Activated CD4-positive, alpha-beta memory T cell treated with anti-CD3 and anti-CD28 coated beads for 36 hours (primary cell): ENCODE measurements at places on chromosomes 2 and 18. TPM values are rescaled to one million over a fixed set of nuclear protein-coding genes. Genes with fewer than 3 reads are reported as not detected.
A peak's percentile ranks its signal among the peaks of the same experiment; 100 is the strongest.

- DNase-seq: no peak
Measured at GRCh38 chr2:34570266-34570872, 971.3 kb upstream of the FAM98A start.

DNA sequence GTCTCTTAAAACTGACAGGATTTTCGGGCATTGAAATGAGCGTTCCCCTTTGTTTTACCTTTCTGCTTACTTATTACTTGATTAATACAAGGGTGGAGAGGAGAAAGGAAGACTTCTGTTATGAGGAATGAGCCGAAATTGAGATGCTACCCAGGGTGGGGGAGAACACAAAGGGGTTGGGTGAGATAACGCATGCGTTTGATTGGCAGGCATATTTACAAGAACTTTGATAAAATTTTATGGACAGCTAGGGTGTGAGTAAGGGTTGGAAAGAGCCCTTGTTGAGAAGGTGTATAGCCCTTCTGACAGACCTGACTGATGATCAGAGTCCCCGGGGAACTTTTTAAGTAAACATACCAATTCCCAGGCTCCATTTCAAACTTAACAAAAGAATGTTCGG is 1.8 kb downstream of the RNF138 start:
- DNase-seq: peak; percentile 20

DNA sequence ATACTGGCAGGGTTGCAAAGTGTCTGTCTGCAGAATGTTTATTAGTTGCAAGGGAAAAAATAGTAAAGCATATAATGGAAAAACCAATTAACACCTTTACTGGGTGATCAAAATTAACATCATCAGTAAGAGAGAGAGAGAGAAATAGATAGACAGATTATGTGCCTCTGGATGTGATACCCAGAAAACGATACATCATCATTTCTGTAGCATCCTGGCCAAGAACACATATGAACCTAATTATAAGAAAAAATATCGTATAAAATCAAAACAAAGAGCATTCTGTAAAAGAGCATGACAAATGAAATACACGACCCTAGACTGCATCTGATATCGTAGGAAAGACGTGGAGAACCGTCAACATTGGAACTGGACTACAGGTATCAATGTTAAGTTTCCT is 64.6 kb downstream of the SMC6 start:
- DNase-seq: no peak

TBR1 gene
- not detected for total RNA-seq

- no peak for DNase-seq
Measured at GRCh38 chr2:57725337-57725947, 321.2 kb upstream of the VRK2 start.

MPHOSPH10 gene
- 38.5 TPM for total RNA-seq

DRC1 gene
- not detected for total RNA-seq

DNA sequence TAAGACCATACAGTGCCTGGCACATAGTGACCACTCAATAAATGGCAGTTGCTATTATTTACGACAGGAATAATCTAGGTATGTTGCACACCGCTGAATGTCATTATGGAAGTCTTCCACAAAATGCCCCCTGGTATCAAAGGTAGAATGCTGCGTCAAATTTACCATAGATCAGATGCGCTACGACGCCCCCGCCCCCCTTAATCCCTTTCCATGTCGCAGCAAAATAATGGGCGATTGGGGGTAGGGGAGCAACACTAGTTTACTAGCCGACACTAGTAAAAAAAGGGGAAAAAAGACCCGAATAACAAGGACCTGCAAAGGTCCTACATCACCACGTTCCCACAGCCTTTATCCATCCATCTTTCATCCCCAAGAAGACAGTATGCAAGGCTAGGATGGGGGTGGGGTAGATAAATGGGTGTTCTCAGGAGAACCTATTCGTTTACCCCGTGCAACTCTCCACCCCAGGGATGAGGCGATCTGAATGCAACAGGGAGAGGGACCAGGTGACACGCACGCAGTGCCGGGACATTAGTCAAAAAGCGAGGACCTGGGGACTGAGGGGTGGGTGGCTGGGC is 455 bp downstream of the PREPL start:
- DNase-seq: peak; percentile 41

GRCh38 chr2:181362561-181362960 is 94.6 kb upstream of the ITGA4 start:
- no peak for DNase-seq

- no peak for DNase-seq
Measured at GRCh38 chr2:99140860-99141109, 722 bp upstream of the C2orf15 start.

- DNase-seq: no peak
Measured at GRCh38 chr2:238157506-238158017, 1.2 kb upstream of the ERFE start.

NFE2L2 gene
- total RNA-seq: 51.3 TPM

ACTG2 gene
- total RNA-seq: not detected

DNA sequence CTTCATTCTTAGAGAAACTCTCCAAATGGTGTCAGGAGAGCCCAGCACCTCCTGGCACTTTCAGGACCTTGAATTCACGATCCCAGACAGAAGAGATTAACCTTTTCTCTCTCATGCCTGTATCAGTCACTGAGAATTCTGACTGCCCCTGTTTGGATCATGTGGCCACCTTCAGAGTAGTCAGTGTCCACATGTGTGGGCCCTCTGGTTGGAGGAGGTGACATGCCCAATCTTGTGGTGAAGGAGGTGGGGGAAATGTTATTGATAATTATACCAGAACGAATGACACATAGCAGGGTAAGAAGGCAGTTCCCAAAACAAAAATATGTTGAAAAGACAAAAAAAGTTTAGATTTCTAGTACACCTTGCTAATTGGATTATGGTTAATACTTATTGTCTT is 31.7 kb downstream of the UBXN4 start:
- no peak for DNase-seq

DNA sequence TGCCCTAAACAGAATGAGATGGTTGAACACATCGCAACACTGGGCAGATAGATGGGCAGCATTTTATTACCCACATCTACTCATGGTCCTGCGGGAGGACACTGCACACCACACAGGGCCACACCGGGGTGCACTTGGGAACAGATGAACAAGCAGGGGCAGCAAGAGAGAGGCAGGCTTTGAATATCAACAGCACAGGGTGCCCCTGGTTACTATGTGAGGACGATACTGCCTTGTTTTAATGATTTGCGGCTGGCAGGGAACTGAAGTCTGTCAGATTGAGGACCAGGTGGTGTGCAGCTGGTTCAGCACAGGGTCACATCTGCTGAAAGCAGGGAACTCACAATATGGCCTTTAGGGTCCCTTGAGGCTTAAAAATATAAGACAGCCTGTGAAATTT is 195.7 kb downstream of the PIEZO2 start:
- no peak for DNase-seq

NEU2 gene
- total RNA-seq: not detected

GPR45 gene
- not detected for total RNA-seq
